ENCODE measurements at places on chromosomes 2 and 18.

GRCh38 chr2:106205488-106205887 lies 11.4 kb upstream of the UXS1 start:
- no peak for DNase-seq

DNA sequence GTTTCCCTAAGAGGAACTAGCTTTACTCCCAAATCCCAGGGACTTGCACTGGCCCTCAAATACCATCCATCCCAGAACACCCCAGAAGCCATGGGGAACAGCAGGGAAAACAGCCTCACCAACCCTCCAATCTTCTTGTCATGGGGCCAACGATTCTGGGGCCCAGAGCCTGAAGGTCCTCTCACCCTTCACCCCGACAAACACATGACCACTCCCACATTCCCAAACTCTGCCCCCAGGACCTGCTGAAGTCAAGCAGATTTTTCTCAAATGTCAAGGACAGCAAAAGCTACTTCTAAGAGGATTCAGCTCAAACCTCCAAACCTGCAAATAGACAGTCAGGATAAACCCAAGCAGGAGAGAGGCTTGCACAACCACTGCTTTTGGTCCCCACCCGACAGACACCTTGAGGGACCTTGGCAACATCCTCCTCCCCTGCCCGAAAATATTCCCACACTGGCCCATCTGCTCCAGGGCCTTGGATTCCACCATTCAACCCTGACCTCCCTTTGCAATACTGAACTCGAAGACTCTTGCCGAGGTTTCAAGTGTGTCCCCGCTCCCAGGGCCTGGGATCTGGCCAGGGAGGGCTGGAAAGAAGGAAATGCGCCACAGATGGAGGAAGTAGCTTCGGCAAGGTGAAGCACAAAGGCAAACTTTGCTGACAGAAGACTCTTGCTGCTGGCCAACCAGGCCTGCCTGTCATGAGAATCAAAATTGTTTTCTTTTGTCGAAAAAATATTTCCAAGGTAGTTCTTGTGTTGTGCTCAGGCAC lies 143.3 kb downstream of the ZFP36L2 start:
- DNase-seq = peak; percentile 37

DNA sequence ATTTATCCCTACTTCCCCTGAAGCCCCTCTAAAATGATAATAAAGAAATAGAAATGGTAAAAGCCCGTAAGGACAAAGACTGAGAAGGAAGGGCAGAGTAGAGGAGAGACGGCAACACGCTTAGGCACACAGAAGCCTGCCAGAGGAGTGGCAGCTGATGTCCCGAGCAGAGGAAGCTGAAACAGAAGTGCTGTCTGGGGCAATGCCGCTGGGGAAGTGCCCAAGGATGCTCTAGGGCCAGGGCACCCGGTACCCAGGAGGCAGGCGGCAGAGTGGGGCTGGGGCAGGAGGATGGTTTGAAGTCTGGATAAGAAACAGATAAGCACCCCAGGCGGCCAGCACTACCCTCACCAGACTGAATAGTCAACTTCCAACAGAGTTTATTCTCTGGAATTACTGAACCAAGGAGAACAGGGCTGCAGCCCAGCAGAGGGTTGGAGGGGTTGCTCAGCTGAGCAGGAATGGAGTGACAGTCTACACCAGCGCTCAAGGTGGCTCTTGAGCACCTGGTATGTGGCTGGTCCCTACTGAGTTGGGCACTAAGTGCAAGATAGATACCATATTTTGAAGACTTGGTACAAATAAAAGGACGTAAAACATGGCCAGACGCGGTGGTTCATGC lies 22.4 kb downstream of the TMEM37 start:
- DNase-seq = no peak

DNA sequence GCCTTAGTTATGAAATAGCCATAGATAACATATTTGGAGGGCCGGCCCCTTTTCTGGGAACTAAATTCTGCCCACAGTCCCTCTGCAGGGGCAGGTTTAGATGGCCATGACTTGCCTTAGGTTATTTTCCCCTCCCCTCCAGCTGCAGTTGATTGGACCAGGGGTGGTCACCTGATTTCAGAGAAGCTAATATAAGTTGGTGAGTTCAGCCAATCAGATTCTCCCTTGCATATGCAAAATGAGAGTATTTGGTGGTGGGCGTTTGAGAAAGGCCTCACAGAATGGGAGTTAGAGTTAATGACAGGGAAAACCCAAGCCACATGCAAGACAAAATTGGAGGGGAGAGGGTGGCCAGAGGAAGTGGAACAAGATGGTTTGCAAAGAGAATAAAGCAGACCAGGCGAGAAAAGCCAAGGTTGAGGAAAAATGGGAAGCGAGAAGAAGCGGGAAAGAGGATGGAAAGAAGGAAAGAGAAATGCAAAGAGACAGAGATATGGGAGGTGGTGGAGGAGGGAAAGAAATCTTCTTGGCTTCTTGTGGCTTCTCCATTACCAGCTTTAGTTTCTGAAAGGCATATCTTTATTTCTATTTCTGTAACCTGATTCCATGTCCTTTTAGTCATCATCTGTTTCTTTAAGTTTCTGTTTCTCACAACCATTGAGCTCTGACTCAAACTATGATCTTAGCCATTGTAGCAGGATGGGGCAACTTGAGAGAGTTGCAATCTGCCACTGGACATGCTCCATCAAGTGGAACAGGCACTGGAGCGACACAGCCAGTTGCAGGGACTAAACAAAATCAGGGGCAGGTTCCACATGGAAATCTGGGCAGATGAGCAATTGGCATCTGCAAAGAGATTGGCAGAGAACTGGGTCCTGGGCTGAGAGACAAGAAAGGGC lies 108.1 kb upstream of the SIX3 start:
- DNase-seq = peak; percentile 20

GRCh38 chr18:58297198-58297597 lies 253.2 kb downstream of the NEDD4L start:
- peak; percentile 59 for DNase-seq

- peak; percentile 84 for DNase-seq
Observed at GRCh38 chr2:10079266-10079869, 843 bp downstream of the CYS1 start.

DNA sequence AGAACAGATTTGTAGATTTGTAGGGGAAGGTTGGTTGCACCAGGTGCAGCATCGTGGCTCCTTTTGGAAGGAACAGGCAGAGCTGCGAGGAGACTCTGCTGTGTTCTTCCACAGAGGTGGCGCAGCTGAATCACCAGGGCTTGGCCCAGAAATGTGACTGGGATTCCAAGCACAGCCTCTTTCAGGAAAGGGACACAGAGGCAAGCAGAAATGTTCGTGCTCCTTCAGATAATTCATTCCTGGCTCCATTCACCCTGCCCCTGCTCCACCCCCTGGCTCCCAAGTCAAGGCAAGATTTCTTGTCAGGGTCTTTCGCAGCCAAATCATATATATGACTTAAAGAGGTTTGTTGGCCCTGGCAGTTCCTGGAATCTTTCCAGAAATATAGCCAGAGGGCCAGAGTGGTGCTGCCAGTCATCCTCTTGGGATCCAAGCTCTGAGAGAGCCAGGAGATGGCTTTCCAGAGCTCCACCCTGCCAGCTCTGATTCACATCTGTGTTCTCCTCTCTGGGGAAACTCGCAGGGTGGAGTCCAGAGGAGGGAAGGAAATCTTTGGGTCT lies 203.9 kb upstream of the TANK start:
- peak; percentile 89 for DNase-seq

GRCh38 chr2:38248255-38248654 lies 128.8 kb downstream of the ATL2 start:
- no peak for DNase-seq

DNA sequence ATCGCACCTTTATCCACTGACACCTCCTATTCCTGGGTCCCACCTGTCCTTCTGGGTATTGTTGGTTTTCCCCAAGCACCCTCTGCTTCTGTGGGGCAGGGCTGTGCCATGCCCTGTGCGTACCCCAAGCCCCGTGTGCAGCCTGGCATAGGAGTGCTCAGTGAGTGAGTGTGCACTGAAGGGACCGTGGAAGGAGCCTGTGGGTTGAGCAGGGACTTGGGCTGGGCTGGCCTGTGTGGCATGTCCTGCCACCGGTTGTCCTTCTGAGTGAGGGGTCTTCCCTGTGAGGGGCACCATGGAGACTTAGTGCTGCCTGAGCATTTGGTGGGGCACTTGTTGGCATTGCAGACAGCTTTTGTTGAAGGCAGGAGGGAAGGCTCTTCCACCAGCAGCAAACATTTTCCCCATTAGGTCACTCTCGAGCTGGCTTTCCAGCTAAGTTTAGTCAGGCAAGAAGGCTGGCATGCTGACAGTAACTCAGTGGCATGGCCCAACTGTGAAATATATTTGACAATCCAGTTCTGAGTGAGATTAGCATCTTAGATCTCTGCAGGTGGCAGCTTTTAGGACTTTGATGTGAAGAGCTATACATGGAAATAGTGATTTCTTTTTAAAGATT lies 64.7 kb downstream of the LPIN1 start:
- DNase-seq = peak; percentile 59

GRCh38 chr18:79546781-79547272 lies 132.8 kb upstream of the CTDP1 start:
- DNase-seq = no peak

DNA sequence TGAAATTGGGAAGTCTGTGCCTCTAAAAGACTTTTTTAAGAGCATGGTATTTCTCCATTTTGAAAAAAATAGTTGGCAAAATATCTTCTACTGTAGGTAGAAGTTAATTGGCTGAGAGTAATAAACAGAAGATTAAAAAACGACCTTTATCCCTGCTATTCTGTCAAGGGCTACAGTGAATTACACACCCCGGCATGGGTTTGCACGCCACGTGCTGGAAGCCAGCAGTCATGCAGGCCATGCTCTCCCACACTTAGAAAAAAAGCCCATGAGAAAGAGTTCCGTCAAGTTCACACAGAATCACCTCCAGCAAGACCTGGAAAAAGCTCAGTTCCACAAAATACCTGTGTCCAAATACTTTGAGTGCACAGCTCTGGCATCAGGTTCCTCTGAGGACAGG lies 26.8 kb downstream of the FAM110C start:
- DNase-seq = no peak

DNA sequence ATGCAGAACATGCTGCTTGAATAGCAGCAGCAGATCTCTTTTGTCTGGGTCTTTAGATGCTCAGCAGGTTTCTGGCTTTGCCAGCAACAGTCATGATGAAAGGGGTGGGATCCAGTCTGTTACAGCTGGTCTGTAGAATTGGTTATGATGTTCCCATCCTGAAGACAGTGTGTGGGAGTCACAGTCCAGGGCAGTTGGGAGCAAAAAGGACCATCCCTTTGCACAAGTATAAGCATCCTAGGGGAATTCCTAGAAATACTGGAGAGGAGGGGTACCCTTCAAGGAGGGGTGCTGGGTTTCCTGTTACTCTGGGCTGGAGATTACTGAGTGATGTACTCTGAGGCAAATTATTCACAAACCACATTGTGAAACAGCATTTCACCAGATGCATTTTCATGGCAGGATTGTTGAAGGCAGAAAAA lies 119.9 kb upstream of the RND3 start:
- DNase-seq = peak; percentile 51

GRCh38 chr2:100235098-100235497 lies 87.2 kb downstream of the LONRF2 start:
- DNase-seq = no peak

- peak; percentile 1 for DNase-seq
Observed at GRCh38 chr2:228374741-228375140, 193.3 kb upstream of the SPHKAP start.

GRCh38 chr18:75226956-75227316 lies 16.3 kb downstream of the TSHZ1 start:
- DNase-seq = peak; percentile 35

- DNase-seq = peak; percentile 8
Observed at GRCh38 chr2:16726147-16726546, 60.5 kb upstream of the CYRIA start.

GRCh38 chr18:9135912-9136314 lies 668 bp upstream of the ANKRD12 start:
- DNase-seq = peak; percentile 49

GRCh38 chr18:8776013-8776943 lies 70.9 kb downstream of the MTCL1 start:
- DNase-seq = no peak

GRCh38 chr2:121771976-121772742 lies 16.7 kb downstream of the TSN start:
- DNase-seq = no peak

- DNase-seq = no peak
Observed at GRCh38 chr2:50345701-50346591, 686.0 kb downstream of the NRXN1 start.

GRCh38 chr2:133045787-133046186 lies 375.8 kb upstream of the LYPD1 start:
- no peak for DNase-seq

- peak; percentile 26 for DNase-seq
Observed at GRCh38 chr2:178419123-178419522, 31.9 kb downstream of the PRKRA start.

All from GM23248 (cell line).